ENCODE measurements at places on chromosomes 12 and 14.

DNA sequence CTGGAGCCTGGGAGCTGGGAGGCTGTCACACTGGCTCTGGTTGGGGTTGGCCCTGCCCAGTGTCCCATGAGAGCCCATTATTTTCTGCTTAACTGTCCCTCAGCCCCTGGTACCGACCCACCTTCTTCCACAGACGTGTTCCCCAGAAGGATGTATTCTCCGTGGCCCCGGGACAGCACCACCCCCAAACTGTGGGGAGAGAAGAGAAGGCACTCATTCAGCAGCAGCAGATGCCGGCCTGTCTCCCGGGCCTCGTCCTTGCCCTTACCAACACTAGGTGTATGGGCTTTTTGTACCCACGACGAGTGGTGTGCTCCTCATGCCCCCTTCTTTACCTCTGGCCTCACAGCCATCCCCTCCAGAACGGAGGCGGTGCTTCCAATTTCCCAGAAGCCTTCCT lies 38.1 kb downstream of the LRTM2 start:
- no peak for DNase-seq

GRCh38 chr12:112480931-112481330 lies 62.2 kb downstream of the PTPN11 start:
- DNase-seq = no peak

DNA sequence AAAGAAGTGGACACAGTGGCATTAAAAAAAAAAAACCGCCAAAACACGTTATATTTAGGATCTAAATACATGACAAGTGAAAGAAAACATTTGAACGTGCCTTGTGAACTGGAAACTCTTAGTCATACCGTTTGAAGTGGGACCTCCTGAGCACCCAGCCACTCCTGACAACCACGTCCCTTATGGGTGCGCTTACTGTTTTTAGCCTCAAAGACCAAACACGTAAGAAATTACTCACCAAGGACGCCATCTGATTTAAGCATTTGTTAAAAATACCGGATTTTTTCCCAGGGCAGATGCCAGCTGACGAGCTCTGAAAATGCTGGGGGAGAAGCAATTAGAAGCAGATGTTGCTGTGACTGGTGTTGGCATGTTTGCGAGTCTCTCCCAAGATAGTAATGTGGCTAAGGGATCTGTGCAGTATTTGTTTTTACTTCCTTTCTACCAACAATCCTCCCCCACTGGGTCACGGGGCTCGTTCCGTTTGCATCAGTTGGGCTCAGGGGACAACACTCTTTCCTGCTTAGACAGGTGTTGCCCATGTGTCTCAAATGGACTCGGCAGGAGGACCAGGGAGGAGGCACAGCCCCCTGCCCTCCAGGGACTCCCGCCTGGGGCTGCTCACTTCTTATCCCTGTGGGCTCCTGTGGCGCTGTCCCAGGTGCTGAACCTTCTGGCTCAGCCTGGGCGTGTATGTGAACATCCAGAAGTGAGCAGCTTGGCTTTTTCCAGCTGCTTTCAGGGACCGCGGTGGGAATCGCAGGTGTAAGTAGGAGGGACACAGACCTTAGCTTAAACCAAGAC lies 101.0 kb downstream of the BEGAIN start:
- peak; percentile 73 for DNase-seq

- DNase-seq = no peak
These were observed 549.7 kb upstream of the TMEM132C start for GRCh38 chr12:127717278-127717677.

- DNase-seq = no peak
These were observed 21.8 kb upstream of the GXYLT1 start for GRCh38 chr12:42166501-42166900.

DNA sequence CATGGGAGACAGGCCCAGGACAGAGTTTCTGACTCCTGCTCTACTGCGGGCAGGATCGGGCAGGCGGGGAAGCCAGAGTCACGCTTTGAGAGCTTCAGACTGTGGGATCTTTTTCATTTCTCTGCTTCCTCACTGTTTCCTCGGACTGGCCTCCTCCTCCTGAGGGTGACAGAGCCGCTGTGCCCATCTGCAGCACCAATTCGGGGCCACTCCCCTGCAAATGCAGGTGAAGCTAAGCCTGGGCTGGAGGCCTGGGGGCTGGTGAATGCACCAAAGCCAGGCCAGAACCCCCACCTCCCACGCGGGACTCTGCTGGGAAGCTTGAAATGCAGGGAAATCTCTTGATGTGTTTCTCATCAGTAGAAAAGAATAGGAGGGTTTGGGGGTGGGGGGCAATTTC lies 77.5 kb downstream of the FOXN3 start:
- DNase-seq = no peak

GRCh38 chr14:22555384-22556011 lies 33.5 kb downstream of the DAD1 start:
- no peak for DNase-seq

DNA sequence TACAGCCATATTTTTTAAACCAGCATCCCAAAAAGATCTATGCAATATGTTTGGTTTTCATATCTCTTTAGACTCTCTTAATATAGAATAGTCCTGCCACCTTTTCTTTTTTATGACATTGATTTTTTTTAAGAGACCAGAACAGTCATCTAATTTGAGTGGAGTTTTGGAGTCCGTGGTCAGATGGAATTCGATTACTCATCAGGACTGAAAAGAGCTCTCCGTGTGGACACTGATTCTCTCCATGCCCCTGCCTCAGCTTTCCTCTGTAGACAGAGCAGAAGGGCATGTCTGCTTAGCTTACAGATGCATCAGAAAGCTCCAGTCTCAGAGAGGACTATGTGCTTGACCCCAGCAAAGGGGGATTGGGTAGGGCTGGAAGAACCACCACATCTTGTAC lies 27.8 kb downstream of the SMCO2 start:
- DNase-seq = no peak

DNA sequence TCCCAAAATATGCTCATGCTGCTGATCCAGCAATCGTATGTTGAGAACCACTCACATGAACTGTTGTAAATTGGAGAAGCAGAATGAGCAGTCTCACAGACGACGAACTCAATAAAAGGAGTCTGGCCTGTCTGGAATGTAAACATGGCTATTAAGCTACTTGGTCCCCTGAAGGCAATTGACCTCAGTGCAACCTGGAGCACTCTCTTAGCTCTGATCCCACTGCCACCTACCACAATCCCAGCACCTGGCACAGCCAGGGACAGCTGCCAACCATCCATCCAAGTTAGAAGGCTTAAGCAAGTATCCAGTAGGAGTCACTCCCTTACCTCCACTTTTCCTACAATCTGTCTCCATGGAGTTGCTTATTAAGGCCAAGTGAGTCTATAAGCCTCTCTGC lies 406.9 kb upstream of the CLEC14A start:
- peak; percentile 79 for DNase-seq

DNA sequence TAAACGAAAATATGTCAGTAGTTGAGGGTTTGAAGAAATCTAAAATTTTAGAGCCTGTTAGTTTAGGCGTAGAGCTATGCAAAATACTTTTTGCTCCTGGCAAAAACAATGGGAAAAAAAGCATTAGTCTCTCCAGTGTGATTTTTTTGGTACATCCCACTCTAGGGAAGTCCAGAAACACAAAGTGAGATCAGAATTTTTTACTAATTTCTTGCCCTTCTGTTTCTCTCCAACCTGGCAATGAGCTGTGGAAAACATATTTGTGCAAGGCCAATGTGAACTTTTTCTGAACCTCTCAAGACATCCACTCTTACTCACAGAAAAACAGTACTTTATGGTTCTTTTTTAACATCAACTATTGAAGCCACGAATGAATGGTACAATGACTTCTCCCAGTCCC lies 56.9 kb upstream of the DCN start:
- no peak for DNase-seq

DNA sequence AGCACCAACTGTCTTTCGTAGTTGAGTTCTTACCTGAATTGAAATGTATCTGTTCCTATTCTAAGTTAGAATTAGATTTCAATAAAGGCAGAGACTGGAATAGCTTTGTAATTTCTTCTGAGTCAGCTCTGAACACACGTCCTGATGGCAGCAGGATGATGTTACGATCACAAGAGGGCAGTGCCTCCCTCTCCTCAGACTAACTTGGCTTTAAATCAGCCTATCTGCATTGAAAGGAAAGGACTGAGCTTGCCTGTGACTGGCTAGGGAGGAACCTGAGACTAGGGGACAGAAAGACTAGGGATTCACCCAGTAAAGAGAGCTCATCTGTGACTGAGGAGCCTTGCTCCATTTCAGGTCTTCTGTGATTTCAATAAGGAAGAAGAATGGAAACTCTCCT lies 323.7 kb upstream of the OR4E1 start:
- DNase-seq = no peak

- DNase-seq = no peak
These were observed 40.7 kb downstream of the KIF26A start for GRCh38 chr14:104179126-104179525.

GRCh38 chr12:130331146-130331545 lies 6.5 kb upstream of the PIWIL1 start:
- DNase-seq = no peak

- DNase-seq = no peak
These were observed 3.4 kb upstream of the C3AR1 start for GRCh38 chr12:8069582-8069981.

- no peak for DNase-seq
These were observed 13.6 kb upstream of the OR4Q3 start for GRCh38 chr14:19729763-19730162.

GRCh38 chr12:59486827-59487226 lies 109.0 kb upstream of the SLC16A7 start:
- no peak for DNase-seq

GRCh38 chr14:30553311-30553989 lies 5.5 kb upstream of the G2E3 start:
- DNase-seq = no peak

DNA sequence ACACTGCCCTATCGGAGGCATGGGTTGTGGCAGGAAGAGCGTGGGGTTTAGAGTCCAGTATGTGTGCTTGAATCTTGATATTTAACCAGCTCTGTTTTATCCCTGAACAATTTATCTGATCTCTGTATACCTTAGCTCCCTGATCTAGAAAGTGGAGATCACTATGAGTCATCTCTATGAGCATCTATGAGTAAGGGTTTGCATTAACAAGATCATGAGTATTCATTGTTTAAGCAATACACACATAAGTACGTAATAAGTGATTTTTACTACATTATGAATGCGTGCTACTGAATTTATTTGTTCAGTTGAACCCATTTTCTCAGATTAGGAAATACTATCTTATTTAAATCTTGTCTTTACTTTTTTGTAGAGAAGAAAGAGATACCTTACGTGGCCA lies 49.4 kb downstream of the GPATCH2L start:
- no peak for DNase-seq

DNA sequence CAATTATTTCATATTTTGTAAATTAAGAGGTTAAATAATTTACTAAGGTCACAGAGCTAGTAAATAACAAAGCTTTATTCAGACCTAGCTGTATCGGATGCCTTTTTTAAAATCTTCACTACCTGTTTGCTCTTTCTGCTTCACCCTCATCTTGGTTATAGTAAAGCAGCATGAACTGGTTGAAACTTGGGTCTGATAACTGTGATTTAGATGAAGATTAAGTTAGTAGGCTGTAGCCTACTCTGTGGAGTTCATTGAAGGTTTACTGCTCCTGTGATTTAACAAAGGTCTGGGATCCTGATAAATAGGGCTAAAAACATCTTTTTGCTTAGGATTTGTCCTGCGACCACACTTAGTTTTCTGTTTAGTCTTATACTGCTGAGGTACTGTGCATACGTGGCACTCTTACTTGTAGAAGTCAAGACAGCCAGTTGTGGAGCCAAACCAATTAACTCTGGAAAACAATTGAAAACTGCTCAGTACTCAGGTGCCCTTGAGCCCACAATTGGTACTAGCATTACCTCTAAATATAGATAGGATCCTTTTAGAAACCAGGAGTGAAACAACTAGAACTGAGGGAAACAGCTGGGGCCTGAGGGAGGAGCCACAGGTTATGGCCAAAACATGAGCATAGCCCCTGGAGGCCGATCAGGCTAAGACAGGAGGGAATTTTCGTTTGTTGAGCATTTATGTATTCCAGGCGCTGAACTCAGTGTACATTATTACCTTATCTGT lies 2.3 kb downstream of the SPATS2 start:
- peak; percentile 45 for DNase-seq

DNA sequence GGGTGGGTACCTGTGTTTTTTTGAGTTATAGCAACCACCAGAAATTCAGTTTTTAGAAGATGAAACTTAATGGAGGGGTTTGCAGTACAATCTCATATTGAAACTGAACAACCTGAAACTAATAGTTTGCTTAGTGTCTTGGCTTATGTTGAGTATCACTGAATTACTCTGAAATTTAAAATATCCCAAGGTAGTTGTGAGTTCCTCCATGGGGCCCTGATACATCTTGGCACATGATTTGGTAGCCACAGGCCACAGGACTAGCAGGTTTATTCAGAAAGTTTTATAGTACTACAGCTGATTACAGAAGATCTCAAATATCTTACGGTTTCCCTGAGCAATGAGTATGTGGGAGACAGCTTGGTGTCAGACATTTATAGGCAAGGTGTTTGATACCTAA lies 10.4 kb downstream of the PTGES3 start:
- no peak for DNase-seq

DNA sequence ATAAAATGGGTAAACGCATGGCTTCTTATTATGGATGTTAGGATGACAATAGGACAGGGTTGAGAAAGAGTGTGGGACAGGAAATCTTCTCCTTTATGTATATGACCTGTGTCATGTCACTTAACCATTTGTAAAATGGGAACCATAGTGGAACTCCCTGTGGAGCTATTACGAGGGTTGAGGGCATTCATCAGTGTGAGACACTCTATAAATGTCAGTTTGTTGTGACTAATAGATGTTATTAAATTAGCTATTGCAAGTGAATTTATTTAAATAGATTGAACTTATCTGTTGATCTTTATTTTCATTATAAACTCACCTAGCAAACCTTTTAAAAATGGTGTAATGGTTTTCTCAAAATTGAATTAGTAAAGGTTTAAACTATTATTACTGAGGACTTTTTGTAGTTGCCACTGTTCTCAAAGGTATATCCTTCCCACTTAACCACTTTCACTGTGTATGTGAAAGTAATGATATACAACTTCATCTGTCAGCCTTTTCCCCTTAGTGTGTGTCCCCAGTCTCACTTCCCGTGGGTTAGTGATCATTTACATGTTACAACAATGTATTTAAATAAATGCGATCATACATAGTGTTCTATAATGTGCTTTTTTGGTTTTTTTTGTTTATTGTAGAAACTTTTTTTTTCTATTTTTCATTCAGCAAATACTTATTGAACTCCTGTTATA lies 17.1 kb downstream of the HELB start:
- DNase-seq = no peak

DNA sequence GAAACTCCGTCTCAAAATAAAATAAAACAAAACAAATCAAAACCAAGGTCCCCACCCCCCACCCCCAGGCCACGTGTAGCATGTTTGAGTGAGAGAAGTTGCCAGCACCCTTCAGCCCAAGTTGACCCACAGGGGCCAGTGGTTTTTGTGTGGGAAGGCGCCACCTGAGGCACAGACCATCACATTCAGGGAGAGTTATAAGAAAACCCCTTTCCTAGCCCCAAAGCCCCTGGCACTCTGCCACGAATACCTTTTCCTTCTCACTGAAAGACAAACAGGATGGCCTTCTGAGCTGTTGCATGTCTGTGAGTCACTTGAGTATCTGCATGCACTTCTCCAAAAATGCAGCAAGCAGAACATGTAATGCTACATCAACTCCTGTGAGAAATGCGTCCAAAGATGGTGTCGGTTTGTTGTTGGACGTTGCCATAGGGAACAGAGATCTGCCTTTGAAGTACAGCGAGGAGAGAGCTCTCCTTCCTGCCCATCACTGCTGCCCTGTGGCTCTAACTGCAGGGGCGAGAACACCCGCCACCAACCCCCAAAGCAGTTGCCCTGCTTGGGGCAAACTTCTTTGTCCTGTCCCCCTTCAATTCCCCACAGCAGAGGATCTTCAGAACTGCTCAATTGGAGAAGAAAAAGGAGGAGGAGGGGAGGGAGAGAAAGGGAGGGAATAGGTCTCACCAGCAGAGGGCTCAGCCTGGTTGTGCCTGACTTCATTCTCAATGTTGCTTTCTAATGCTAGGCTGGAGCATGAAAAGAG lies 2.7 kb upstream of the TRAF3 start:
- DNase-seq = peak; percentile 82
